ENCODE measurements at places on chromosomes 4 and X.

- DNase-seq, result no peak
Measured at GRCh38 chr4:153467897-153468262, 1.7 kb downstream of the TMEM131L start.

GRCh38 chr4:41394481-41394894 is 137.8 kb downstream of the UCHL1 start:
- no peak for DNase-seq

GRCh38 chrX:46311581-46312120 is 233.6 kb downstream of the ZNF674 start:
- no peak for DNase-seq

- no peak for DNase-seq
Measured at GRCh38 chr4:1410491-1411325, 4.5 kb upstream of the NKX1-1 start.

GRCh38 chrX:39318506-39319343 is 517.5 kb downstream of the MID1IP1 start:
- no peak for DNase-seq

All from RCC 7860 (cell line).